Chondrocyte (in vitro differentiated cells): ENCODE measurements at places on chromosomes 6 and 20. TPM values are rescaled to one million over a fixed set of nuclear protein-coding genes. Genes with fewer than 3 reads are reported as not detected.
A peak's percentile ranks its signal among the peaks of the same experiment; 100 is the strongest.

The RAD21L1 gene
- not detected in 3 replicates for total RNA-seq

The FAM162B gene
- not detected in 3 replicates for total RNA-seq

The PDYN gene
- not detected in 3 replicates for total RNA-seq

The PTCHD4 gene
- 0.95 to 7.6 TPM (median 1.1 TPM) in 3 replicates for total RNA-seq

DNA sequence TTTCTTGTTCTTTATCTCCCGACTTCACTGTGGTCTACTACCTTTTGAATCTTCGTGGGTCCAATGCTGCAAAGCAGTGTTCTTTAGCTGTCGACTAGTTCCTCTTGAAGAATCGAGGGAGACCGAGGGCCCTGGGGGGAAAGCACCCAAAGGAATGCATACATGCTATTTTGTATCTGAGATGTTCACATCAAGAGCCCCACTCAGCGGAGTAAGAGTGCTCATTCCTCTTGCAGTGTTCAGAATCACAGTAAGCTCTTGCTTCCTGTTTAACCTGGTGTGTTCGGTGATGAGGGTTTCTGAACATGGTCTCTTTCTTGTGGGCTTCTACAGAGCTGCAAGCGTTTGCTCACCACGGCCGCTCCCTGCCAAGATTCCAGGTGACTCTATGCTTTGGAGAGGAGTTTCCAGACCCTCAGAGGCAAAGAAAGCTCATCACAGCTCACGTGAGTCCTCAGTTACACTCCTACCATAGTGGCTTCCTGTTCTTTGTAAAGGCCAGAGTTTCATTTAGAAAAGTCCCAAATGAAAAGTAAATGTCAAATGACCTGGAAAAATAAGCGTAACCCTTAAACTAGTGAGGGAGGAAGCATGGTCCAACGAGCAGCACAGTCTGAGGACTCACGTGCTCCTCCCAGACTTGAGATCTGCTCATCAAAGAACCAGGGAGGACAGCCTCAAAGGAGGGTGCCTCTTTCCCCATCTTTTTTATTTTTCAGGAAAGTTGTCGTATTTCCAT, 13.3 kb downstream of the IRF4 start:
- H3K4me1 ChIP-seq: peaks cover 11% of the 10 kb centered on the region
- peaks cover 60% of the 10 kb centered on the region for H3K27me3 ChIP-seq
- H3K4me3 ChIP-seq: no peak overlapping the region
- no peaks in the 10 kb centered on the region for H3K36me3 ChIP-seq

DNA sequence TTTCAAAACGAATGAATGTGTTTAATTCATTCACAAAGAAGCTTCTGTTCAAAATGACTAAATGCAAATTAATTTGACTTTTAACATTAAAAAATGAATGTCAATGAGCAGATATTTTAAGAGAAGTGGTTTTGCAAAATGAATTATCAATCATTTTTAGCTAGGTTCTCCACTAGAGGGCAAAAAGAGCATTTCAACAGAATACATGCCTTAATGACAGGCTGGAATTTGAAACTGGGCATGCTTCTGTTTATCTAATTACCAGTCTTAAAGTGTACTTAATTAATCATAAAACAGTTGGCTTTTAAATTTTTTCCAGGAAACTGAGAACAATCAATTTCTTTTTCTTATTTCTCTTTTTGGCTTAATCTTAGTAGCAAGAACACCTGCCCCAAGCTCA, 63.8 kb upstream of the TINAG start:
- no peak for DNase-seq
- H3K4me1 ChIP-seq: peaks cover 3% of the 10 kb centered on the region

- no peak overlapping the region for H3K4me3 ChIP-seq
- peaks cover 5% of the 10 kb centered on the region for H3K36me3 ChIP-seq
These were observed 19.9 kb downstream of the UQCC2 start for GRCh38 chr6:33691456-33692077.

DNA sequence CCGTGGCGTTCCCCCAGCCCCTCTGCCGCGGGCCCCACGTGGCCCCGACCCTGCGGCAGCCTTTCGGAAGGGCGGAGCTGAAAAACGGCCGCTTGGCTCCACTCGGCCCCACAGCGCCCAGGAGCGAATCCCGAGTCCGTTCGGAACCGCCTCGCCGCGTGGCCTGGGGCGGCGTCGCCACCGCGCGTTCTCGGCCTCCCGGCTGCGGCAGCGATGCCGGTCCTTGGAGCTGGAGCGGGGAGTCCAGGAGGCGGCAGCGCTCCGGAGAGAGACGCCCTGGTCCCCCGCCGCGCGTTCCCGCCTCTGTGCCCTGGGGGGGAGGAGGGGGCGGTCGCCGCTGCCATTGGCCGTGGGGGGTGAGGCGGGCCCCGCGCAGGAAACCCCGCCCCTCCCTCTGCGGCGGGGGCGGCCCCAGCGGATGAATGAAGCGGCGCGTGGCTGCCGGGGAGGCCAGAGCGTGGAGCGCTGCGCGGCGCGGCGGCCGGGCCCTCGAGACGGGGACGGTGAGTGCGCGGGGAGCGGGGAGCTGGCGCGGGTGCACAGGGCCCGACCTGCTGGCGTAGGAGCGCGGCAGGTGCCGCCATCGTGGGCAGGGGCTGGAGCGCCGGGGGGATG, at the start of gene SLCO4A1:
TSS of gene SLCO4A1 (plus strand) at position 453 of the 615 bp plus-strand sequence. CDS start 13,952 bp downstream, outside the sequence.
- H3K27me3 ChIP-seq: peaks cover 48% of the 10 kb centered on the region
- no peak for DNase-seq
- peak within 1 kb of the TSS; percentile 51 for H3K4me3 ChIP-seq

DNA sequence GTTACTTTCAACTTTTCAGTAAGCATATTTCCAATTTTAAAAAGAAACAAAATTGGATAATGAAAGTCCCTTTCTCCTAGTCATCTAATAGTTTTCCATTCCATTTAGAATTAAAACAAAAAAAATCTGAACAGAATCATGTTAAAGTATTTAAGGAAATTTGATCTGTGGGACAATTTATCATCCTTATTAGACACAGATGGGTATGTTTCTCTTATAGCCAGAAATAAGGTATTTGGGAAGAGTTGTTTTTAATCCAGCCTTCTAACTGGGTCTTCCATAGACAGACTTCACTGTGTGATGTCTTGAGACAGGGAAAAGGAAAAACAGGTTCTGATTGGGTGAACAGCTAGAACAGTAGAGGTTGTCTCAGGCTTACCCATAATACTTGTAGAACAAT, 39.5 kb upstream of the STXBP5 start:
- H3K4me1 ChIP-seq: peaks cover 29% of the 10 kb centered on the region
- H3K27me3 ChIP-seq: no peaks in the 10 kb centered on the region
- no peak for DNase-seq
- H3K4me3 ChIP-seq: no peak overlapping the region
- H3K36me3 ChIP-seq: no peaks in the 10 kb centered on the region

DNA sequence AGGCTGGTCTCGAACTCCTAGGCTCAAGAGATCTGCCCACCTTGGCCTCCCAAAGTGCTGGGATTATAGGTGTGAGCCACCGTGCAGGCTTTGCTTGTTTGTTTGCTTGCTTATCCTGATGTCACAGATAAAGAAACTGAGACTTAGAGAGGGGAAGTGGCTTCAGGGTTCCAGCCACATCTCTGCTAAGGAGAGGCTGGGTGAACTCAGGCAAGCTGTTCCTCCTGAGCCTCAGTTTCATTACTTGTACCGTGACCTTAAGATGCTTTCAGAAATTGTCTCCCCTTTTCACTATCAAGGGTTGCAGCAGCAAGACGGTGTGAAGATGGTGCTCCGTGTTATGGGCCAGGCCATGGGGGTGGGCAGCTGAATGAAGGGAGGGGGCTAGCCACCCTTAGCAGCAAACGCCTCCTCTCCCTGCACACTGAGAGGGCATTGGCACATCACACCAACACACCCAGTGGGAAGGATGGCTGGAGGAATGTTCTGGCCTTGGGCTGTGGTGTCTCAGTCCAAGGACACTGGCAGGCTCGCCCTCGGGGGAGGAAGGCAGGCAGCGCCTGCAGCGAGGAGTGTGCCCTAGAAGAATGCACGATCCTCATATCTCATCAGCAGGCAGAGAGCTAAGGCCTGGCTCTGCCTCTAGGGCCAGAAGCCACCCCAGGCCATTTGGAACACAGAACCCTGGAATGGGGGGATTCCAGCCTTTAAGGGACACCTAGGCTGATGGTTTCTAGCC, 48.2 kb upstream of the TLDC2 start:
- peaks cover 40% of the 10 kb centered on the region for H3K4me1 ChIP-seq
- peaks cover 22% of the 10 kb centered on the region for H3K36me3 ChIP-seq
- H3K4me3 ChIP-seq: no peak overlapping the region
- no peaks in the 10 kb centered on the region for H3K27me3 ChIP-seq
- peak overlapping the region; percentile 15 for H3K27ac ChIP-seq

DNA sequence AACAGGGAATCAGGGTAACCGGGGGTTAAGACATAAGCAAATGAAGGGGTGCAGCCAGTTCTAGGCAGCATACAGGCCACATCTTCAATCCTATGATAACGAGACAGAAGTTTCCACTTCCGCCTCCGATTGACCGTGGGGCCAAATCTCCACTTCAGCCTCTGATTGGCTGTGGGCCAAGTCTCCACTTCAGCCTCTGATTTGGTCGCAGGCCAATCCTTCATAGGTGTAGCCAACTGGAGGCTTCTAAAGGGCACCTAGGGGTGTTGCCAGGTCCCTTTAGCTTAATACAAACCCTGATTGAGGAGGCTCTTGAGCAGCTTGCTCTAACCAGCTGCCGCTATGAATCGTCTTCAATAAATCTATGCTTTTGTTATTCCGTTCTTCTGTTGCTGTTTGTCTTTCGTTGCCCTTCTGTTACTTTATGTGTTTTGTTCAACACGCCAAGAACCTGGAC, 2.1 kb upstream of the ERGIC3 start:
- no peak for DNase-seq
- H3K27ac ChIP-seq: no peak overlapping the region
- no peaks in the 10 kb centered on the region for H3K27me3 ChIP-seq
- H3K36me3 ChIP-seq: peaks cover 5% of the 10 kb centered on the region
- H3K4me1 ChIP-seq: peaks cover 24% of the 10 kb centered on the region

- no peaks in the 10 kb centered on the region for H3K27me3 ChIP-seq
- no peak for DNase-seq
- no peak overlapping the region for H3K4me3 ChIP-seq
- no peak overlapping the region for H3K27ac ChIP-seq
These were observed 20.7 kb upstream of the TFAP2C start for GRCh38 chr20:56608376-56608775.

DNA sequence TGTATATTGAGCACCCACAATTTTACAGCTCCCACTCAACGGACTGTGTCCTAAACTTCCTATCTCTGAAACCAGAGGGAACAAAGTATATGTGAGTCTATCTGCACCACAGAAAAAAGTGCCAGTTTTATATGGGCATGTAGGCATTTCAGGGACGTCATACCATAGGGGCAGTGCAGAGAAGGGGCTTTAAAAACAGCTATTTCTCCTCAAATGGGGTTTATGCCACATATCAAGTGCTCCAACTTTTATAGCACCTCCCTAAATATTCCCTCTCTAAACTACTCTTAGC, 28.9 kb upstream of the ASF1A start:
- peak overlapping the region; percentile 24 for H3K27ac ChIP-seq
- no peak overlapping the region for H3K4me3 ChIP-seq
- H3K4me1 ChIP-seq: peaks cover 15% of the 10 kb centered on the region
- DNase-seq: no peak
- no peaks in the 10 kb centered on the region for H3K27me3 ChIP-seq

DNA sequence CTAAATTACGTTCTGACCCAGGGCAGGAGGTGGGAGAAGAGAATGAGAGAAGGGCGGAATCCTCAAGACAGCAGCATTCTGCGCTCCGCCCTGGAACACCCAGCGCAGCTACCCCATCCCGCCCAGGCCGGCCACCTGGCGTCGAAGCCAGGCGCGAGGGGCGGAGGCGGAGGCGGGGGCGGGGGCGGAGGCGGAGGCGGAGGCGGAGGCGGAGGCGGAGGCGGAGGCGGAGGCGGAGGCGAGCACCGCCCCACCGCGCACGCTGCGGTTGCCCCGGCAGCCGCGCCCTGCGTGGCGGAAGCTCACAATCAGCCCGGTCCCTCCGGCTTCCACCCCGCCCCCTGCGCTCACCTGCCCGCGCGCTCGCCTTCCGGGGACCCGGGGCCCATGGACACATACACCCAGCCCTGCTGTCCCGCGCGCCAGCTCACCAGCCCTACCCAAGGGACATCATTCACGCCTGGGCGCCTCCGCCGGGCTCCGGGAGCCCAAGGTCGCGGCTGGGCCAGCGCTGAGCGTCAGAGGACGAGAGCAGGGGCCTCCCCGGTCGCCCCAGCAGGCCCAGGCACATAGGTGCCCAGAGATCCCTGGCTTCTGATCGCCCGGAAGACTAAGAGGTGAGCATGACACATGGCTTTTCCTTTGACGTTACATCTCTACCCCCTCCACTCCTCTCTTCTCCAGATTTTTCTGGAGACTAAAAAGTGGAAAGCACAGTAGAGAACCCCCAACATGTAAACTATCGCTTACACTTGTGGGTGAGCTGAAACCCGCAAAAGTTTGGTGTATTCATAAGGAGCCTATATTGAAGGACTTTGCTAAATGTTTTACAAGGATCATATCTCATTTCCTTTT, at the start of gene ANKEF1:
TSS of gene ANKEF1 (plus strand) at position 271 of the 855 bp plus-strand sequence. CDS start 3,315 bp downstream, outside the sequence.
- peak within 1 kb of the TSS; percentile 67 for H3K4me3 ChIP-seq
- peaks cover 14% of the 10 kb centered on the region for H3K27me3 ChIP-seq
- no peak within 1 kb of the TSS for H3K27ac ChIP-seq
- no peaks in the 10 kb centered on the region for H3K36me3 ChIP-seq
- no peaks in the 10 kb centered on the region for H3K4me1 ChIP-seq

DNA sequence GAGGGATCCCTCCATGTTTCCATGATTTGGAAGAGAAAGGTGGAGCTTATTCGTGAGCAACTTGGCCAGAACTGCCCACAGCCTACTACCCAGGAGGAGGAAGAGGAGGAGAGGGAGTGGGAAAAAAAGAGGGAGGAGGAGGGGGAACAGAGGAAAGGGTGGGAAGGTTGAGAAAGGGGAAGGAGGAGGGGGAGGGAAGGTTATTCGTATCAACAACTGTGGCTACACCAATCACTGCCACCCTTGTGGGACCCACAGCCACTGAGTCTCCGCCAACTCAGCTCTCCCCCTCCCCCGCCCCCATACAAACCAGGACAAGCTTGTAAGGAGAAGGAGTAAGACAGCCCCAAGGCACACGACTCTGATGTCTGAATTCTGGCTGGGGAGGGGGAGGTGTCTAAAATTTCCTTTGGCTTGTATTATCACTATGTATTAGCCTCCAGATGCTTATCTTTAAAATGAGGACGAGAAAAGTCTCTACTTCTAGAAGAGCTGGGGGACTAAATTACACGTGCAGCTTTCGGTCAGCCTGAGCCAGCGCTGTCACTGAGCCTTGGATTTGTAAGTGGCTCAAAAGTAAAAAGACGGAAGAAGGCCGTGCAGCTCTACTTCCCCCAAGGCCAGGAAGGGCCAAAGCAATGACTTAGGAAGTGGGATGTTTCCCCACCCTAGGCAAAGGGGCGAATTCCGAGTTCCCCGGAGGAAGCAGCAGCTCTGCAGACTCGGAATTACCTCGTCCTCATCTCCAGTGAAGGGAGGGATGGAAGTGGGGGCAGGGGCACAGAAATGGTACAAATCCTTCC, 1.0 kb downstream of the FKBP1A start:
- no peak for DNase-seq
- H3K4me1 ChIP-seq: peaks cover 52% of the 10 kb centered on the region
- no peaks in the 10 kb centered on the region for H3K36me3 ChIP-seq
- H3K27me3 ChIP-seq: peaks cover 19% of the 10 kb centered on the region
- H3K4me3 ChIP-seq: peak overlapping the region; percentile 82

- no peak overlapping the region for H3K27ac ChIP-seq
- no peak overlapping the region for H3K4me3 ChIP-seq
- no peak for DNase-seq
- peaks cover 63% of the 10 kb centered on the region for H3K4me1 ChIP-seq
- H3K36me3 ChIP-seq: peaks cover 1% of the 10 kb centered on the region
These were observed 282.6 kb downstream of the CDC5L start for GRCh38 chr6:44670146-44670545.
